ENCODE measurements at places on chromosomes 12 and 14.

- DNase-seq: no peak
Measured at GRCh38 chr12:28507867-28508266, 317.6 kb downstream of the CCDC91 start.

GRCh38 chr14:37036669-37037341 is 135.6 kb downstream of the SLC25A21 start:
- peak; percentile 28 for DNase-seq

DNA sequence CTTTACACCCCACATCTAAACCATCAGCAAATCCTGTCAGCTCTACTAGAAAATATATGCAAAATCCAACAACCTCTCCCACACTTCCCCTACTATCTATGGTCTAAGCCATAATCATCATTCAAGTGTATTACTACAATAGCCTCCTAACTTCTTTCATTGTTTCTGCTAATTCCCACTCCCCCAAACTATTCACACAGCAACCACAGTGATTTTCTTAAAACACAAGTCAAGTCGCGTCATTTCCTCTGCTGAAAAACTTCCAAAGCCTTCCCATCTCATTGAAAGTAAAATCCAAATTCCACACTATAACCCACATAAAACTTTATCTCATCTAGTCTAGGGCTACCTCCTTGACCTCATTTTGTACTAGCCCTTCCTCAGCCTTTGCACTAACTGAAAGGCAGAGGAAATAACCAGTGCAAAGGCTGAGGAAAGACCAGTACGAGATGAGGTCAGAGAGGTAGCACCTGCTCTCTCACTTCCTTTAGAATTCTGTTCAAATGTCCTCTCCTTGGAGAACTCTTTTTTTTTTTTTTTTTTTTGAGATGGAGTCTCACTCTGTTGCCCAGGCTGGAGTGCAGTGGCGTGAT is 65.5 kb upstream of the MDM1 start:
- no peak for DNase-seq

GRCh38 chr14:32934881-32935633 is 3.6 kb upstream of the NPAS3 start:
- DNase-seq: no peak

DNA sequence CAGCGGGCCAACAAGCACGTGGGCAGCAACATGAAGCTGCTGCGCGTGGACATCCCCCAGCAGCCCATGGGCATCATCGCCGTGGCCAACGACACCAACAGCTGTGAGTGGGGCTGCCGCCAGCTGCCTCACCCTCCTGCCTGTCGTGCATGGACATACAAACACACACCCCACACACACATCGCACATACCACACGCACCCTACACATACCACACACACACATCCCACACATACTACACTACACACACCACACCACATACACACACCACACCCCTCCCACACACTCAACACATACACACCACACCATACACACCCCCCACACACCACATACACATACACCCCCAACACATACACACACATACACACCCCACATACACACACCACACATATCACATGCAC is 25.2 kb upstream of the NXPH4 start:
- DNase-seq: no peak

DNA sequence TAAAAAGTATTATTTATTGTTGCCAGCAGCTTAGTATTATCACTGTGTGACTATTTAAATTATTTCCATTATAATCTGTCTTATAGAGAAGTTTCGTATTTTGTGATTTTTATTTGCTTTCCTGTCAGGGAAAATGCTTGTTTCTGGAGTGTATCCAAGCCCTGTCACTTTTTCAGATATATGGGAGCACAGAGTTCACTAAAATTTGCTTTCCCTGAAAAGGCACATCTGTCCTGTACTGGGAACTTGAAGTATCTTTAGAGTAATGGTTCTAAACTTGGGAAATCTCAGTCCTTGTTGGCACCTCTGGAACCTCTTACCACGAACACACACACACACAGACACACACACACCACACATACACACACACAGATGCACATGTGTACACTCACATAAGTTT is 39.3 kb upstream of the SSTR1 start:
- no peak for DNase-seq

DNA sequence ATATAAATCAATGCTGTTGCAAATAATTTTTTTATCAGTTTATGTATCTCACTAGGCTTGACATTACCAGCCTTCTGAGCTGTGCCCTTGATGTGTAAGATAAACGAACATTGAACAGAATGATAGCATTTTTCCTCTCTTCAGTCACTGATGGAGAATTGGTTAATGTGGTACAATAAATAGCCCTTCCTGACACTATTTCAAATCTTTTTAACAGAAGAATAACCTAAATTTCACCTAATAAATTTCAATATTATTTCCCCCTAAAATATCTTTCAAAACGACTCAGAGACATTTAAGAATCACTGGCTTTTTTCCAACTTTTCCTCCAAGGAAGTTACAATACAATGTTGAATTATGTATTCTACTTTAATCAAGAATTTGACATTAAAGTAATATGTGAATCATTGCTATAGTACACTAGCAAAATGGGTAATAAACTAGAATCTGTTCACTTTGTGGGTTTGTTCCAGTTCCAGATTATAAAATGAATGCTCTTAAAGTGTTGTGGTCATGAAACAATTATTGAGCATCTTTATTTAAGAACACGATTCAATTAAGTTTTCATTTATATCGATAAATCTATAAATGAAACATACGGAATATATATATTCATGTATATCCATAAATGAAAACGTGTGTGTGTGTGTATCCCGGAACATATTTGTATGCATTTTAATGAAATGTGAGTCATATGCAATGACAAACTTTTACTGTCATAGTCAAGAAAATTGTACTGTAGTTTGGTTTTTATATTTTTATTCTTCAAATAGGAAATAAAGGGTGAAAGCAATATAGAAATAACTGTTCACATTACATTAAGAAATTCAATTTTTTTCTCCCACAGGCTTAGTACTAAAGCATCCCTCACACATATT is 2.5 kb upstream of the ATP2B1 start:
- DNase-seq: no peak

DNA sequence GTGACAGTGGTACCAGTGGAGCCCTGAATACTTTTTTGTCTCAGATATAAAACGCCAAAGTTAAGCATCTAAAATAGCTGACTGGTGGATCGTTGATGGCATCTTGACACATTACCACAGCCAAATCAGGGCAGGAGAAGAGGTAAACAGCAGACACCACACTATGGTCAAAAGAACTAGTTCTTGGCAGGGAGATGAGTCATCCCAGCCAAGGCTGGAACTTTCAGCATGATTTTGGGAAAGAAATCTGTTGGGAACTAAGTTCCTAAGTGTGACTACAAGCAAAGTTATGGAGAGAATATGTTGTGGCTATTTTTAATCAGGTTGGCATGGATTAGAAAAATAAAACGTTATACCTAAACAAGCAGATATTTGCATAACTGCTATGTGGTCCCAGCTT is 36.9 kb downstream of the LGR5 start:
- no peak for DNase-seq

GRCh38 chr12:58930770-58931324 is 10.5 kb upstream of the LRIG3 start:
- DNase-seq: no peak

GRCh38 chr14:64549016-64549415 is 745 bp upstream of the PPP1R36 start:
- no peak for DNase-seq

DNA sequence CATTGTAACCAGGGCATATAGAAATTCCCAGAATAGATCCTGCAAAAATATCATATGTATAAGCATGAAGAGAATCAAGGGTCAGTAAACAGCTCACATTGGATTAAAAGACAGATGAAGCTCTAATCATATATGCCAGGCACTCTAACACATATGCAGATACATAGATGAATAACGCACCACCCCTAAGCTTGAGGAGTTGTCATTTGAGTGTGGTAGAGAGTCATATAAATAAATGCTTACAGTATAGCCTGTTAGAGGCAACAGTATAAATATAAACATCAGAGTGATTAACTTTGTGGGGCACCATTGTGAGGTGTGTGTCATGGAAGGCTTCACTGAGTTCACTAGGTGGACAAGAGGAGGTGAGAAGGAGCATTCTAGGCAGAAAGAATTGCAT is 346.7 kb upstream of the PRICKLE1 start:
- no peak for DNase-seq

DNA sequence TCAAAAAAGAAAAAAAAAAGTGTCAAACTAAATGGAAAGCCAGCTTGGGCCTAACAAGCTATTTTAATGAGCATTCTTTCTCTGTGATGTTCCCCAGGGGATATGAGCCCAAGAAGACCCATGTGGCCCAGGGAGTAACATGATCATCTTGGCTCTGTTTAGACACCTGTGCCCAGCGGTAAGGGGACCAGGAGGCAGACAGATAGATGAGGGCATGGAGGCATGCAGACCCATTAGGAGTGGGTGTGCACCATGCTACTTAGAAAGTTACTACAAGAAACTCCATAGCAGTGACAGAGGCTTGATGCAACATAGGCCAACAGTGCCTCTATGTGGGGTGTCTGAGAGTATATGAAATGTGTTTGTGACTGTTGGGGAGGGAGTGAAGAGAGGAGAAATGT is 3.1 kb upstream of the CREBL2 start:
- no peak for DNase-seq

GRCh38 chr12:13099844-13100604 is 3.4 kb downstream of the GSG1 start:
- no peak for DNase-seq

DNA sequence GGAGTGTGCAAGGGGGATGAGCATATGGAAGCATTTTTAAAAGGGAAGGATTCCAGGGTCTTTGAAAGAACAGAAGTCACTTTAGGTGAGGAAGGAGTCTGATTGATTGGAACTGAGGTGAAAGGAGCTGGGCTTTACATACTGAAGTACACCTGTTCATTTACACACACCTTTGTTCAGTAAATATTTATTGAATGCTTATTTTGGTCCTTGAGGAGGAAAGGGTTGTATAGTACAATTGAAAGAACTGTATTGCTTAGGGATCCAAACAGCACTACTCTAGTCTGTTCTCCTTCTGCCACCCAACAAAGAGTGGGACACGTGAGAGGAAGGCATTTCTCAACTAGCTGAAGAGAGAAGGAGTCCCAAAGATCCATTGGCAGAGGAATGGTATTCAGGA is 63.9 kb downstream of the APAF1 start:
- no peak for DNase-seq

DNA sequence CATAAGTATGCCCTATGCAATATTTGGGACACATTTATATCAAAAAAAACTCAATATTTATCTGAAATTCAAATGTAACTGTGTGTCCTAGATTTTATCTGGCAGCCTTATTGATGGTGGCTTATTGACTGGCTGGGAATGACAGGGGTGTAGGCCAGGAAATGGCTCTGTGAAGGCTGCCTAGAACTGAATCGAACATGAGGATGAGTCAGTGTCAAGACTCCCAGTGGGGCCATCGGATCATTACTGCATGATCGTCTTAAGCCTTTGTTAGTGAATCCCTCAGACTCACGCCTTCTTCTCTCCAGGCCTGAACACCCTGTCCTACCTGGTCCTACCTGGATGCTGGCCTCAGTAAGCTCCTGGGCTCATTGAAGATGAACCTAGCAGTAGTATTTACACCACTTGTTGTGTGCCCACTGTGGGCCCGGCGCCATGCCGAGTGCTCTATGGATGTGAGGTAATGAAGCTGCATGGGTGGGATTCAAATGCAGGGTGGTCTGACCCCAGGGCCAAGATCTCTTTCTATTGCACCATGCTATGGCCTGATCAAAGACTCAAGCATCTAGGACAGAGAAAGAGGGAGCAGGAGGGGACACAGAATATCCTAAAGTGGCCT is 21.0 kb upstream of the FAIM2 start:
- no peak for DNase-seq

GRCh38 chr12:52007158-52007921 is 594 bp downstream of the TAMALIN start:
- no peak for DNase-seq

- no peak for DNase-seq
Measured at GRCh38 chr12:110340706-110341105, 59.7 kb downstream of the ATP2A2 start.

DNA sequence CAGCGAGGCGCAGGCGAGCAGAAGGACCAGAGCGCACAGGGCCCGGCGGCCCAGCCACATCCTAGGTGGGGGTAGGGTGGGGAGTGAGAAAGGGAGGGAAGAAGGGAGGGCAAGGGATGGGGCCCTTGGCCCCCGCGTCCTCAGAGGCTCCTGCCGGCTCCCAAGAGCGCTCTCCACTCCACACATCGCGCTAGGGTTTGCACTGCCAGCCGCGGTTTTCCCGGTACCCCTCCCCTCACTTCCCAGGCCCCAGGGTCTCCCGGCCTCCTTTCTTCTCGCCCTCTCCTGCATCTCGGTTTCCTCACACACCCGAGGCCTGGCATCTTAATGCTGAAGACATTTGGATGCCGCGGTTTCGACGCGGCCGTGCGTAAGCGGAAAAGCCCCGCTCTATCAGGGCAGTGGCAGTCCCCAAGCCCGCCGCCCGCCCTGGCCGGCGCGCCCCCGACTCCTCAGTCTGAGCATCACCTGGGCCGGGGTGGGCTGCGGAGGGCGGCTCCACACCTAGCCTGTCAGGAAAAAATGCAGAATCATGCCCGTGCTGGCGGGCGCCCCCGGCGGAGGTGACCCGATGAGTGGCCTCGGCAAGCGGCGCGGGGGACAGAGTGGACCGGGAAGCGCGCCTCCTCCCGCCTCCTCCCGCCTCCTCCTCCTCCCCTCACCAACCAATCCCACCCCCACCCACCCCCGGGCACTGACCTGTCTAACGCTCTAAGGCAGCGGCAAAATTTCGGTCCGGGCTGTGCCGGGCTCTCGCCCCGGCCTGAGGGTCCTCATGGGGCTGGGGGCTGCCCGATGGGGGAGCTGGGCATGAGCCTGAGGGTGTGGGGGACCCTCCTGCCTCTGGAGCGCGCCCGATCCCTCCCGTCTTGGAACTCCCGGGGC is 686 bp downstream of the B4GALNT1 start:
- no peak for DNase-seq

- DNase-seq: no peak
Measured at GRCh38 chr14:78986989-78987388, 816.8 kb downstream of the NRXN3 start.

DNA sequence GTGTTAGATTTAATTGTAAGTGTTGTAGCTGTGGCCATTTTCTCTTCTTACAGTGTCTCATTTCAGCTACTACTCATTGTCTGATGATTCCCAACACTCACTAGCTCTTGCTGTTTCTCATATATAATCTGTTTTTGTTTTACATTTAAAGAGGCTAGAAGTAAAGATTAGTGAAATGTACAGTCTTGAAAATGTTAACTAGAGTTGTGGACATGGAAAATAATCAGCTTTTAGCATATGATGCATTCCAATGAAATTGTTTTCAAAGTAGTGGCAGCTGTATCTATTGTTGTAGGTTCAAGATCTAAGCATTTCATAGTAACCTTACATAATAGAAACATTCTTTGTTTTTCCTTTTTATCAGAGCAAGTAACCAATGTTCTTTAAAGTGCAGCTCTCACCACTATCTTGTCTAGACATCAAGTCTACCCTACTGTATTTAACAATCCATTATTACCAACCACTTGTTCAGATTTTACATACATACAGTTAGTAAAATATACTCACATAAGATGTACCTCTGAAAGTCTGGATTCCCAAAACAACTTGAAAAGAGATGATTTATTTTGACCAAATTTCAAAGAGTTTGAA is 76.9 kb downstream of the PPHLN1 start:
- DNase-seq: no peak

Measured in Kasumi-1 (cell line).